ENCODE measurements at places on chromosomes 7 and 10. TPM values are rescaled to one million over a fixed set of nuclear protein-coding genes. Genes with fewer than 3 reads are reported as not detected.
A peak's percentile ranks its signal among the peaks of the same experiment; 100 is the strongest.

GRCh38 chr10:101071267-101071884 is 9.6 kb downstream of the KAZALD1 start:
- DNase-seq = no peak

DNA sequence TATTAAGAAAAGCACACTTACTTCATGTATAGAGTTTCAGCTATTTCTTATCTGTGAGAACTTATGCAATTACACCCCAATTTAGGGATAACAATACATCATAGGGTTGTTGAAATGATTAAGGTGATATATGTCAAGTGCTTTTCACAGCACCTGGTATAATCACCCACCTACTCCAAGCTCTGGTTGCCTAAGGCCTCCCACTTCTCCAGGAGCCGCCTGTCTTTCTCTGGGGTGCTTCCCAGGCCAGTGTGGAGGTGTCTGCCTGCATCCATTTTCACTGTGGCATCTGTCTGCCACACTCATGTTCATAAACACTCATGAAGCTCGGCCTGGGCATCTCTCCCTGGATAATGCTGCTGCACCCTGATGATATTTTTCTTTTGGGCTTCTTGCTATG is 250.3 kb downstream of the STK31 start:
- DNase-seq = no peak

GRCh38 chr7:43108255-43109011 is 4.0 kb upstream of the HECW1 start:
- DNase-seq = peak; percentile 63

DNA sequence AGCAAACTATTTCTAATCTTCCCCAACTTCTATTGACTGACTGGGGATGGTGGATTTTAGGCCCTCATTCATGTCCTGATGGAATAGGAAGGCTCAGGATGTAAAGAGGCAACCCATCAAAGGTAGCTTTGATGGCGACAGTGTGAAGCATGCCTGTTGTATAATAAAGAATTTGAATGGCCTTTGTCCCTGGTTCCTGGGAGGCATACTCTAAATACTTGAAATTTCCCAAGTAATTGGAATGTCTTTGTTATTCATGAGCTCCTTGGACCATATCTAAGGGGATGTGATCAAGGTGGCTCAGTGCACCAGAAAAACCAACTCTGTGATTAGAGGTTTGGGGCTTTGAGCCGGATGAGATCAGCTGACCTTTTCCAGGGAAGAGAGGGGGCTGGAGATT is 264.5 kb upstream of the NEBL start:
- DNase-seq = no peak

DNA sequence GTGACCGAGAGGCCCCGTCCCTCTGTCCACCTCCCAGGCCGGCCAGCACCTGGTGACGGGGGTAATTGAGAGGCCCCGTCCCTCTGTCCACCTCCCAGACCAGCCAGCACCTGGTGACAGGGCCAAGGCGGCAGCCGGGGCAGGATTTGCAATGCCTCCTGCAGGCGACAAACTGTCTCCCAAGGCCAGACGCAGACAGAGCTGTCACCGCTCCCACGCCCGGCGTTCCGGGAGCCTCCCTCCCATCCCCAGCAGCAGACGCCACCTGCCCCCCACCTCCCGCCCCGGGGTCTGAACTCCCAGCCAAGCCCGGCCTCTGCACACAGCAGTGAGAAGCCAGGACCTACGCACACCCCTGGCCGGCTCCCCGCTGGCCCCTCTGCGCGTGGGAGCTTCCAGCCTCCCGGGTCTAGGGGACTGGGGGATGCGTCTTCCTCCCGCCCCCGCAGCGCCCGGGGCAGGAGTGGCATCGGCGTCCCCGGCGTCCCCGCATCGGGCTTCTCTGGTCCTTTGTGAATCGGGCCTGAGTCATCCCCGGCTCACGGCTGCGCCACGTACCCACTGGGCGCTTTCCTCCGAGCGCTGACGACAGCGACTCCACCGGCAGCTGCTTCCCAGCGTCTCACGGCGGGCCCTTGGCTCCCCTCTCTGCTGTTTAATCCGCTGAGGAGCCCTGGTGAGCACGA is 95.1 kb upstream of the DIP2C start:
- peak; percentile 68 for DNase-seq

DNA sequence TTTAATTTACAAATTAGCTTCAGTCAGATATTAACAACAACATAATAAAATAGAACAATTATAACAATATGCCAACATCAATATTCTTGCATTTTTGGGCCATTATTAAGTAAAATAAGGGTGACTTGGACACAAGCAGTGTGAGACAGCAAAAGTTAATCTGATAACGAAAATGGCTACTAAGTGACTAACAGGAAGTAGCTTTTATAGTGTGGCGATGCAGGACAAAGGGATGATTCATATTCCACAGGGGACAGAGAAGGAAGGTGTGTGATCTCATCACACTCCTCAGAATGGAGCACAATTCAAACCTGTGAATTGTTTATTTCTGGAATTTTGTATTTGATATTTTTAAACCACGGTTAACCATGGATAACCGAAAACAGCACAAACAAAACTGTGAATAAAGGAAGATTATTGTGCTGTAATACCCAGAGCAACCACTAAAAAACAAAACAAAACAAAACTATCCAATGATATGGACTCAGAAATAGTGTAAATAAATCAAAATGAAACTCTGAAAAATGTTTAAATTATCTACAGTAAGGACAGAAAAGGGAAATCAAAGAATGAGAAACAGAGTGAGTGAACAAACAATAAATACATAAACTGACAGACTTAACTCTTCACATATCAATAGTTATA is 66.9 kb upstream of the TFEC start:
- DNase-seq = no peak

Gene HECTD2
- 49.4 TPM for total RNA-seq

GRCh38 chr7:39054731-39055130 is 77.0 kb downstream of the POU6F2 start:
- no peak for DNase-seq

GRCh38 chr10:47225219-47225927 is 74.6 kb upstream of the GDF10 start:
- no peak for DNase-seq

DNA sequence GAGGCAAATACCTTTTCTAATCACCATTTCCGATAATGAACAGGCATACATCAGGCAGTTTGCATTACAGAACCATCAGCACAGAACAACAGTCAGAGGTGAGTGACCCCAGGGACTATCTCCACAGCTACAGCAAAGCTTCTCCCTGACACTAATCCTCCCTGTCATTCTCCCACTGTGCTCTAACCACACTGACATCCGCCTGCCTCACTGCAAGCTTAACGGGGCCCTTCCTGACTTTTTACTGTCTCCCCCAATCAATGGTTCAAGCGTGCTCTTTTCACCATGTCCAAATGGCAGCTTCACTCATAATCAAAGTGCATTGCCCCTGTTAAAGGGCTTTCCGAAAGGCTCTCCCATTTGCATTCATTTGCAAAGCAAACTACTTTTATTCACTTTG is 196.3 kb downstream of the DNAJC1 start:
- DNase-seq = no peak

DNA sequence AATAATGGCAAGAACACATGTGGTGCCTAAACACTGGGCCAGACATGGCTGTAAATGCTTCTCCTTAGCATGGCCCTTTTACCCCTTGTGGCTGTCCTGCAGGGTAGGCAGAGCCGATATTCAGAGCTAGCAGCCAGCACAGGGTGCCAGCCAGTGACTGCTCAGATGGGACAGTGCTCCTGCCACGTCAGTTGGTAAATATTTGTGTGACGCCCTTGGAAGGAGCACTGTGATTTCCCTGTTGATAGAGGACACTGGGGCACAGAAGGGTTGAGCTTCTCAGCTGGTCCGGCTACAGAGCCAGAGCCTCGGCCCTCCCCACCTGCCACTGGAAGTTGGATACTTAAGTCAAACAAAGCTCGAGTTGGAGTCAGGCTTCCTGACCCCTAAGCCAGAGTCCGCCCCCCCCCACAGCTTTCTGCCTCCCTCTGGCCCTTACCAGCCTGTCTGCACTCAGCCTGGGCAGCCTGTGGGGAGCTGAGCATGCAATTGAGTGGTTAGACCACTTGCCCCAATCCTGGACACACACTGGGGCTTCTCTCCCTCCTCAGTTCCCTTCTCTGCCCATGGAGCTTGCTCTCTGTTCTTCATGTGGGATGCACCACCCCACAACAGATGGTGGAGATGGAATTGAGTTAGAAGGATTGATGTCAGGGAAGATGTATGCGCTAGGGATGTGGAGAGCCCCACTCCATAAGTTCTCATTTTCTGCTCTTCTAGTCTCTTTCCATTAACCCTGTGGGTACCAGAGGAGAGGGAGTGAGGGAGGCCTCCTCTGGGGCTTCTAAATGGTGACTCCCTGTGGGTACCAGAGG is 350.8 kb downstream of the PLXNA4 start:
- DNase-seq = no peak

Gene MSS51
- 1.4 TPM for total RNA-seq

DNA sequence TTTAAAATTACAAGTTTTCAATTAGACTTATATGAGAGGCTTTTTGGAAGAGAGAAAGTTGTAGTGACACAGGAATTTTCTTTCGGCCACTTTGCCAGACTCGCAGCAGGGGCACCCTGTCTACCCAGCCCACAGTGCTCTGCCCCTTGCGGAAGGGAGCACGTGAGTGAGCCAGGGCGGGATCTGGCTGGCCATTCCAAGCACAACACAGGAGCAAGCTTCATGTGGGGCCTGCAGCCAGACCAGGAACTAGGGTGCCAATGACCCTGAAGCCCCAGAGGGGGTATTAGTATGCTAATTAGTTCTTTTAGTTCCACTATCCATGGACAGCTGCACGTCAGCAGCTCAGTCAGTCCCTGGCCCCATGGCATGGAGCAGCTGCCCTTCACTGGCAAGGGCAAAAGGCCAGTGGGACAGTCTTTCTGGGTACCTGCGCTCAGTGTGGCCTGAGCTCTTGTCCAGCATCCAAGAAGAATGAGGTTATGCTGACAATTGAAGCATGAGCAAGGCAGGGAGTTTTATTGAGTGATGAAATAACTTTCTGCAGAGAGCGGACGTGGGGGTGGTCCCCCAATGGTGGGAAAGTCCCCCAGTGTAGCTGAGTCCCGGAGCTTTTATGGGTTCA is 251.1 kb upstream of the CSTF2T start:
- no peak for DNase-seq

DNA sequence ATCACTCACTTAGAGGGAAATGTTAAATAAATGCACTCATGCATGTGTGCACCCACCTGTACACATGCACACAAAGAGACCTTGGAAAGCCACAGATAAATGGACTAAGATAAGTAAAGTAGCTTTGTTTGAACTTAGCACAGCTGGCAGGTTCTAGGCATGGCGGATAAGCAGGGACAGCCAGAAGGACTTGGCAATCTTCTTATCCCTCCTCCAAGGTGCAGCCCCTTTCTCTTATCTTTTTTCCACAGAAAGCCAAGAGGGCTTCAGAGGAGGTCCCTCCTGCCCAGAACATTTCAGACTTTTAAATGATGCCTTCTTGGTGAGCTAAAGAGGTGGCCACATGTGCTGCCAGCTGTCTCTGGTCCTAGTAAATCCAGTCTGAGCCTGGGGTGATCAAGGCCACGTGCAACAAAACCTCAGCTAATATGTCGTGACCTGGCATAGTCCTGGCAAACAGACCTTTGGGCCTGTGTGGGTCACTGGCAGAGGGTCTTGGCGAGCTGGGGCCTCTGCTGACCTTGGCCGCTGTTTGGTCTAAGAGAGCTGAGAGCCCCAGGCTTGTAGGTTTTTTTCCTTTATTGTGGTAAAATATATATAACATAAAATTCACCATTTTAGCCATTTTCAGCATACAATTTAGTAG is 43.2 kb upstream of the SLC35B4 start:
- peak; percentile 11 for DNase-seq

Gene RNF133
- 1.4 TPM for total RNA-seq

- DNase-seq = no peak
Observed at GRCh38 chr10:569961-570627, 119.4 kb downstream of the DIP2C start.

GRCh38 chr7:36633377-36633776 is 90.9 kb downstream of the AOAH start:
- no peak for DNase-seq

DNA sequence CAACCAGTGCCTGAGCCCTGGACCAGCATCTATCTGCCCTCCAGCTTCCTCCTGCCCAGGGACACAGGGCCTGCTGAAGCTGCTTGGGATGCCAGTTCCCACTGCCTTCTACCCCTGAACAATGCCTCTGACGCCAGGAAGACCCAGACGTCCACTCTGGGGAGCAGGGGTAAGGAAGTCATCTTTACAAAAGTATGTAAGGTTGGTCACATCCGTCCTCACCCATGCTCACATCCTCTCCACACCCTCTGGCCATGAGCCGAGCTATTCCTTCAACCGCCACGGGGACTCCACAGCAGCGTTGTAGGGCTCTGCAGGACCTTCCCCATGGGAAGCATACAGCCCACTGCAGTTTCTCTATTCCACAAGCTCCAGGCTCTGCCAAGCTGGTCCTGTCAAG is 58.5 kb downstream of the CLRN3 start:
- no peak for DNase-seq

Gene OR9A2
- not detected for total RNA-seq

Gene TBXAS1
- 19.3 TPM for total RNA-seq

Gene SDK1
- total RNA-seq = 7.9 TPM

DNA sequence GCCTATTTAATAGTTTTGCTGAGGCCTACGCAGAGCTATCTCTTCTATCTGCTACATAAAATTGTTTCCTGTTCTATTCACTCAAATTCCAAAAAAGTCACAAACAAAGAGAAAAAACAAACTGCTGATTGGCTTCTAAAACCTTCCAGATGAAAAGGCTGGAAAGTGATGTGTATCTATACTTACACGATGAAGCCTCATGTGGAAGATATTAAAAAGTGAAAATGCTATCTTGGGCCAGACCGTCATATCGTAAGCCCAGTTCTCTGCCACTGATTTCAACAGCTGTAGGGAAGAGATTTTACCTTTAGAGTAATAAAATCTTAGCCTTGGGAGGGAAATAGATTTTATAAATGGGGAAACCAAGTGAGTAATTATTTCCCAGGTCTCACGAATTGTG is 394.8 kb downstream of the KIF20B start:
- no peak for DNase-seq

GRCh38 chr10:12958546-12959110 is 42.9 kb downstream of the CCDC3 start:
- no peak for DNase-seq

All from umbilical cord (tissue), 2 donors.